ENCODE measurements at places on chromosomes 5 and 9. TPM values are rescaled to one million over a fixed set of nuclear protein-coding genes. Genes with fewer than 3 reads are reported as not detected.

The NAA35 gene
- total RNA-seq = 38.6 TPM

The OR1J2 gene
- not detected for total RNA-seq

The PCDHGB6 gene
- total RNA-seq = 6.0 TPM

The SPATA31E1 gene
- 0.09 TPM for total RNA-seq

The DMRT3 gene
- total RNA-seq = not detected

The NIPAL4 gene
- total RNA-seq = not detected

DNA sequence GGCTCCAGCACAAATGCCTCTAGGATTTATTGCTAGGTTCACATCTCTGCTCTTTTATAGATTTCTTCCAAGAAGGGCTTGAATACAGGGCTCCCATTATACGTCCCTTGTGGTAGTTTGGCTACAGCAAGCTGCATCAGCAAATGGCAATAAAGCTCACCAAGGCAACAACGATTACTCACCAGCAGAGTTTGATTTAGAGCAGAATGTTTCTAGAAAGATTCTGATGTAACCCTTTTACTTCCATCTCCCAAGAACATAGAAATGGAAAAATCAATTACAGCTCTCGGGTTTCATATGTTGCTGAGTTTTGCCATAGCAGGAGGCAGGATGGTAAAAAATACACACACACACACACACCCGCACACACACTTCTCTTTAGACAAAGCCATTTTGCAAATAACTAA lies 124.2 kb upstream of the TNPO1 start:
- no peak overlapping the region for H3K27ac ChIP-seq
- H3K36me3 ChIP-seq = no peaks in the 10 kb centered on the region
- DNase-seq = no peak
- H3K4me3 ChIP-seq = no peak overlapping the region
- H3K4me1 ChIP-seq = no peaks in the 10 kb centered on the region

- H3K4me3 ChIP-seq = no peak overlapping the region
- no peak overlapping the region for H3K27ac ChIP-seq
- no peak for DNase-seq
- no peaks in the 10 kb centered on the region for H3K36me3 ChIP-seq
Measured at GRCh38 chr5:133155326-133155969, 103.6 kb downstream of the HSPA4 start.

DNA sequence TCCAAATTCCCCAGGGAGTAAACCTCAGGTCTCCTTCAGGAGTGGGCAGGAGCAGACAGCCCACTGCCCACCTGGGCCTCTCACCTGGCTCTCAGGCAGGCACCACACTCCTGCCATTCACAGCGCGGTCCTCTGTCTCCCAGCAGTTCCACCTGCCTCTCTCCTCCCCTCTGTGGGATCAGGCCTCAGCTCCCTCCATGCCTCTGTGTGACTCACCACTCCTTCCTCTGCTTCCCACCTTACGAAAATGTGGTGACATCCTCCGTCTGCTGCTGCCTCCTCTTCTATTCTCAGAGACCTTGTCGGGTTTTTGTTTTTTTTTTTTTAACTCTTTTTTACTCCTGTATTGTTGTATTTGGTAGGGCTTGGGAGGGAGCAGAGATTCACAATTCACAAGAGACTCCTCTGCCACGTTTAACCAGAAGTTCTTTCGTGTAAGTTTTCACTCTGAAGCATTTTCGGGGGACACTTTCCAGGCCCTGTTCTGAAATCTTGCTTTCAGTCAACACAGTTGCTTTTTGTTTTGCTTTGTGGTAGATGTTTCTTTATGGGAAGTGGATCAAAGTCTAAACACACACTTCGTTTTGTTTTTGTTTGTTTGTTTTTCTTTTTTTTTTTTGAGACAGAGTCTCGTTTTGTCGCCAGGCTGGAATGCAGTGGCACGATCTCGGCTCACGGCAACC lies 21.1 kb upstream of the CDKN2AIPNL start:
- no peaks in the 10 kb centered on the region for H3K4me1 ChIP-seq
- no peaks in the 10 kb centered on the region for H3K27me3 ChIP-seq
- DNase-seq = peak; percentile 65
- H3K27ac ChIP-seq = no peak overlapping the region

- no peaks in the 10 kb centered on the region for H3K27me3 ChIP-seq
- no peaks in the 10 kb centered on the region for H3K36me3 ChIP-seq
- H3K4me1 ChIP-seq = peaks cover 3% of the 10 kb centered on the region
- H3K4me3 ChIP-seq = no peak overlapping the region
- H3K27ac ChIP-seq = no peak overlapping the region
Measured at GRCh38 chr9:13899924-13900323, 414.0 kb downstream of the NFIB start.

DNA sequence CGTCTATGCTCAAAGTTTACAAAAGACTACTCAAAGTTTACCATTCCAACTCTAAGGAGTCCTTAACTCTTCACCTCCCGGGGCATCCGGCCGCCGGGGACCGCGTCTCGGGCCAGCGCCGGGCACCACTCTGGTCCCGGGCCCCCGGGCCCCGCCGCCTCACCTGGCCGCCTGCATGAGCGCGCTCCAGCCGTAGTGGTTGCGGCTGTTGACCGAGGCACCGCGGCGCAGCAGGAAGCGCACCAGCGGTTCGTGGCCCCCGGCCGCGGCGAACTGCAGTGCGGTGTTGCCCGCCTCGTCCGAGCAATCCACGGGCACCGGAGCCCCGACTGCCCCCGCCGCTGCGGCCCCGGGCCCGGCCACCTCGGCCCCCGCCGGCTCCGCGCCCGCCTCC lies 388 bp downstream of the ANKS6 start:
- H3K4me3 ChIP-seq = peak overlapping the region; percentile 85
- H3K36me3 ChIP-seq = peaks cover 9% of the 10 kb centered on the region
- H3K4me1 ChIP-seq = peaks cover 4% of the 10 kb centered on the region
- no peaks in the 10 kb centered on the region for H3K27me3 ChIP-seq
- no peak for DNase-seq

DNA sequence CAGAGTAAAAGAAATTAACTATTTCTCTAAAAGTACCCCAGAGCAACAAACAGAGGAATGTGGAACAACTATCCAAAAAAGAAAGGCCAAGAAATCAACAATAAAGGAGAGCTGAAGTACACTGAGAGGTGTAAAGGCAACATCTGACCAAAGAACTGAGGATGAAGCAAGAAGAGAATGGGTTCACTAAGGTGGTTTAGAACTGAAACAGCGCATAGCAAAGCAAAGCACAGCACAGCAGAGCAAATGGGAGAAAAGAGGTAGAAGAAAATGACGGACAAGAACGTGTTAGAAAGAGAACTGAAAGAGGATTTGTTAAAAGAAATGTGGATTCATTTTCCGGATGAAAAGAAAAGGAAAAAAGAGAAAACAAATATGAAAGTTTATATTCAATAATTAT lies 25.8 kb downstream of the RFX3 start:
- H3K4me3 ChIP-seq = no peak overlapping the region
- H3K36me3 ChIP-seq = no peaks in the 10 kb centered on the region
- no peaks in the 10 kb centered on the region for H3K4me1 ChIP-seq
- H3K27ac ChIP-seq = no peak overlapping the region

DNA sequence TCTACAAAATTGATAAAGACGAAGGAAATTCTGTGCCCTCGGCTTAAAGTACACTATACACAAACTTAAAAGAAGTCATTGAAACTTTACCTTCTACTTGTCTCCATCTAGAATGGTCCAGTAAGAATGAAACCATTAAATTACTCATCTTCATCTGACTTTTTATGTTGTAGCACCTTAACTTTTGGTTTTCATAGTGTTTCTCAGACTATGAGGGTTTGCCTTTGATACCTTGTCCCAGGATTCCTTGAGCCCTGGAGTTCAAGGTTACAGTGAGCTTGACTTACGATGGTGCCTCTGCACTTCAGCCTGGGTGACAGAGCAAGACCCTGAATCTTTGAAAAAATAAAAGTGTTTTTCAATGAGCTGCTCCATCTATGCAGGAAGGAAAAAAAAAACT lies 132.2 kb downstream of the CDC42SE2 start:
- no peak for DNase-seq
- H3K36me3 ChIP-seq = peaks cover 41% of the 10 kb centered on the region
- H3K27ac ChIP-seq = no peak overlapping the region
- no peaks in the 10 kb centered on the region for H3K27me3 ChIP-seq
- H3K4me3 ChIP-seq = no peak overlapping the region

DNA sequence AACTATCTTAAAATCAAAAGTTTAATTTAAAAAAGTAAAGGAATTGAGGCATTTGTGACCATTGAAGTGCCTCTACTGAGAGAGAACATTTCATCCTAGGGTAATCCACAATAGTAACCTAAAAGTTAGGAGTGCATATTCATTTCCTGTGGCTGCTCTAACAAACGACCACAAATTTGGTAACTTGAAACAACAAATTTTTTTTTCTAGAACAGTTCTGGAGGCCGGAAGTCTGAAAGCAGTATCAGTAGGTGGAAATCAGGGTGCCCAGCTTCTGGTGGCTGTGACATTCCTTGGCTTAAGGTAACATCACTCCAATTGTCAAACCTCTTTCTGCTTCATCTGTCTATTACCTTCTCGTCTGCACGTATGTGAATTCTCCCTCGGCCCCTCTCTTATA lies 67.1 kb upstream of the SSBP2 start:
- no peaks in the 10 kb centered on the region for H3K4me1 ChIP-seq
- peaks cover 8% of the 10 kb centered on the region for H3K36me3 ChIP-seq
- no peak for DNase-seq

- no peak overlapping the region for H3K4me3 ChIP-seq
- H3K36me3 ChIP-seq = no peaks in the 10 kb centered on the region
- H3K4me1 ChIP-seq = peaks cover 2% of the 10 kb centered on the region
- no peaks in the 10 kb centered on the region for H3K27me3 ChIP-seq
- no peak overlapping the region for H3K27ac ChIP-seq
Measured at GRCh38 chr5:143560378-143560777, 156.9 kb upstream of the NR3C1 start.

GRCh38 chr9:87401681-87402080 lies 96.0 kb upstream of the DAPK1 start:
- H3K4me1 ChIP-seq = peaks cover 25% of the 10 kb centered on the region
- no peak overlapping the region for H3K27ac ChIP-seq
- no peaks in the 10 kb centered on the region for H3K36me3 ChIP-seq
- DNase-seq = no peak
- no peak overlapping the region for H3K4me3 ChIP-seq

- no peak for DNase-seq
- H3K27ac ChIP-seq = no peak overlapping the region
- no peaks in the 10 kb centered on the region for H3K27me3 ChIP-seq
- H3K36me3 ChIP-seq = no peaks in the 10 kb centered on the region
- no peaks in the 10 kb centered on the region for H3K4me1 ChIP-seq
- H3K4me3 ChIP-seq = no peak overlapping the region
Measured at GRCh38 chr9:37922363-37923117, 18.6 kb upstream of the SLC25A51 start.

GRCh38 chr5:124231230-124231629 lies 515.2 kb downstream of the ZNF608 start:
- no peak for DNase-seq
- H3K4me3 ChIP-seq = no peak overlapping the region
- H3K4me1 ChIP-seq = peaks cover 7% of the 10 kb centered on the region
- no peaks in the 10 kb centered on the region for H3K27me3 ChIP-seq
- peaks cover 13% of the 10 kb centered on the region for H3K36me3 ChIP-seq
- no peak overlapping the region for H3K27ac ChIP-seq
